ENCODE measurements at places on chromosomes 6 and 20.

DNA sequence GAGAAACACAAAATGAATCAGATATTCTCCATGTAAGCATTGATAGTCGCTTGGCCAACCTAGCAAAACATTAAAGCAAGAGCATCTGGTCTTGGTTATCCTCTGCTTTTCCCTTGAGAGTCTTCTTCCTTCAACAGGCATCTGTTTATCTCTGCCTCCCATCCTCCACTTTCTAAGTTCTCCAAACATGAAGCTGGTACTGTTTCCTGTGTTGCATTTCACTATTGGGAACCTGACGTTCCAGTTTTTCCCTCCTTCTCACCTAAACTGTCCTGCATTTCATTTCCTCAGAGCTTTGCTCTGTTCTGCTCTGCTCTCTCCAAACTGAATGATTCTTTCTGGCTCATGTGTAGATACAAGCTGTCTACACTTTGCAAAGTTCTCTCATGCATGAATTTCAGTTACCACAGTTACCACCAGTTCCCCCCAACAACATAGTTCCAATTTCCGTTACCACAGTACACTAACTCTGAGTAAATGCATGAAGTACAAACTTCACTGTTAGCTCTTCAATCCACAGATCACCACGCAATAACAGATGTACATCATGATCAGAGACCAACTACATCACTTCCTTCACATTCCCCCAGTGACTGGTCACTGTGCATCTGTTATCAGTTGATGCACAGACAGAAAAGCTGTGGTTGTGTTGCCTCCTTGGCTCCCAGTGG, 86.7 kb upstream of the F13A1 start:
- peak; percentile 51 for DNase-seq

GRCh38 chr20:62117362-62117646, 5.0 kb upstream of the LSM14B start:
- no peak for DNase-seq

GRCh38 chr6:105794239-105794638, 291.9 kb upstream of the PRDM1 start:
- DNase-seq = peak; percentile 83

DNA sequence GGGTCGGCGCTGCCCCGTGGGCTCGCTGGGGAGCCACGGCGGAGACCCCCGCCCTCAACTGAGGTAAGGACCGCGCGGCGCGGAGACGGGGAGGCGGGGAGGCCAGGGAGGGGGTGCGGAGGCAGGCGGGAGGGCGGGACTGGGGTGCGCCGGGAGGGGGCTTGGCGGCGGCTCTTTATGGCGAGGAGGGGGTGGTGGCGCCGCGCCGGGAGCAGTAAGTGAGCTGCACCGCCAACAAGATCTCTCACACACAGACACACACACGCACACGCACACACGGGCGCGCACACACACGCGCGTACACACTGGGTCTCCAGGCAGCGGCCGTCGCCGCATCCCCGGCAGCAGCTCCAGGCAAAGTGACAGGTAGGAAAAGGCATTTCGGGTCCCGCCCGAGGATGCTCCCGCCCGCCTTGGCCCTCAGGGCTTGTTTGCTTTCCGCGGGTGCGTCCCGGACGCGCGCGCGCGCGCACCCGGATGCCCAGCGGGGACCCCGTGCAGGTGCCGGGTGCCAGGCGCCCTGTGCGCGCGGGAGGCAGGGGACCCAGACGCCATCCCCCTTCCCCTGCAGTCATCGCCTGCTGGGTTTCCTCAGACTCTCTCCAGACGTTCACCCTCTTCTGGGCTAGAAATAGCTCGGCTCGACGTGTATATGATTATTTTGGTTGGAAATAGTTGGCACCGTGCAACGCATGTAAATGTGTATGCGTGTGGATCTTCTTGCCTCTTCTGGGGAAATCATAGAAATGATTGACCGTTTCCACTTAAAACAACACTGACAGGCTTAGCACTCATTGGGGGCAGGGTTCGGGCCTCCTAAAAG, at the start of gene PLCB4:
Gene PLCB4, plus strand, starts transcription at position 247 of the 823 bp plus-strand sequence. CDS start 238,728 bp downstream, outside the sequence.
- no peak for DNase-seq

- no peak for DNase-seq
These were observed 48.5 kb upstream of the NT5E start for GRCh38 chr6:85401186-85402021.

DNA sequence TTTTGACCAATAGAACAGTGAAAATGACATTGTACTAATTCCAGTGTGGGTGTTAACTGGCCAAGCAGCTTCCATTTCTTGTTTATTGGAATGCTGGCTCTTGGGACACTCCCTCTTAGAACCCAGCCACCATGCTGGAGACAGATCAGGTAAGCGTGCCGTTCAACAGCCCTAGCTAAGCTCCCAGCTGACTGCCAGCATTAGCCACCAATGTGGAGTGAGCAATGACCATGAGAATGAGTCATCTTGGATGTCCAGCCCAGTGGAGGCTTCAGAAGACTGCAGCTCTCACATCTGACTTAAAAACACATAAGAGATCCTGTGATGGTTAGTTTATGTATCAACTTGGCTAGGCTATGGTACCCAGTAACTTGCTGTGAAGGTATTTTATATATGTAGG, 3.0 kb upstream of the LINC00237 start:
- DNase-seq = no peak

DNA sequence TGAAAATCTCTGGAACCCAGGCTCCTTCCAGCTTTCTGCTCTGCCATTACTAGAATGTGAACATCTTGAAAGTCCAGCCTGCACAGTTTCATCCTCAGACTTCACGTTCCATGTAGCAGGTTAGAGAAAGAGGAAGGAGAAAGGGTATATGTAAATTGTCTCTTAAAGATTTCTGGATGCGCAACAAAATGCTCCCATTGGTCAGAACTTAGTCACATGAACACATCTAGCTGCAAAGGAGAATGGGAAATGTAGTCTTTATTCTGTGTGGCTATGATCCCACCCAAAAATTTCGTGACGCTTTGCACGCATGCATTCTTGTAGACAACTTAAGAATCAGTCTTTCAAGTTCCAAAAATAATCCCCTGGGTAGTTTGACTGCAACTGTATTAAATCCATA, 46.4 kb upstream of the CHD6 start:
- no peak for DNase-seq

GRCh38 chr20:62808211-62808865, 3.7 kb downstream of the OGFR start:
- peak; percentile 68 for DNase-seq

DNA sequence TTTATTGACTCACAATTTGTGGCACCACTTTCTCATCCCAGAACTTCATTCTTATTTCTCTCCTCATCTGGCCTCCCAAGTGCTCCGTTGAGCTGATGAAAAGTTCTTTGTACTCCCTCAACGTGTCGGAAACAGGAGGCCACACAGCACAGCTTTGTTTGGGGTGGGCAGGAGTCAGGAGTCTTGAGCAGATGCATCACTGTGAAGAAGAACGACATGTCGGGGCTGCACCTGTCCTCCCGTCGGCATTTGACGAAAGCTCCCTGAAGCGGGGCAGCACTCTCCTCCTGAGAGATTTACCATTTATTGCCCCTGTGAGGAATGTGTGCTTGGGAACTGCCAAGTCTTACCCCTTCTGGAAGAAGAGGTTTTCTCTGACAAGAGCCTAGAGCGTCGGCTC, 28.1 kb downstream of the TAF8 start:
- DNase-seq = no peak

DNA sequence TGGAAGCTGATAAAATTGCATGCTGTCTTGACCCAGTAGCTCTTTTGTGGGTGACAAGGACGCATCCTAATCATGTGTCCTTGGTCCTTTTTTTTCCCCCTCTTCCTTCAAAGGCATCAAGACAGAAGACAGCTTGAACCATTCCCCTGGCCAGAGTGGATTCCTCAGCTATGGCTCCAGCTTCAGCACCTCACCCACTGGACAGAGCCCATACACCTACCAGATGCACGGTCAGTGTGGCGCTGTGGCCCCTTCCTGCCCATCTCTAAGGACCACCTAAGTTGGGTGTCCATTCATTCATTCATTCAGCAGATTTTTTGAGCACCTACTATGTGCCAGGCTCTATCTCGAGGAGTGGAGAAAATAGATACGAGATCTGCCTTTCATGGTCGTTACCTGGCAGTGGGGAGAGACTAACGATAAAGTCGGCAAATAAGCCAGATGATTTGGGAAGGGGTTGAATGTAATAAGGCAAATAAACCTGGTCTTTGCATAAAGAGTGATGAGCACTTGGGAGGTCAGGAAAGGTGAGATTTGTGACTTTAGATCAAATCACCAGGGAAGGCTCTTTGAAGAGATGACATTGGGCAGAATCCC, 121.5 kb downstream of the EYA2 start:
- DNase-seq = no peak

DNA sequence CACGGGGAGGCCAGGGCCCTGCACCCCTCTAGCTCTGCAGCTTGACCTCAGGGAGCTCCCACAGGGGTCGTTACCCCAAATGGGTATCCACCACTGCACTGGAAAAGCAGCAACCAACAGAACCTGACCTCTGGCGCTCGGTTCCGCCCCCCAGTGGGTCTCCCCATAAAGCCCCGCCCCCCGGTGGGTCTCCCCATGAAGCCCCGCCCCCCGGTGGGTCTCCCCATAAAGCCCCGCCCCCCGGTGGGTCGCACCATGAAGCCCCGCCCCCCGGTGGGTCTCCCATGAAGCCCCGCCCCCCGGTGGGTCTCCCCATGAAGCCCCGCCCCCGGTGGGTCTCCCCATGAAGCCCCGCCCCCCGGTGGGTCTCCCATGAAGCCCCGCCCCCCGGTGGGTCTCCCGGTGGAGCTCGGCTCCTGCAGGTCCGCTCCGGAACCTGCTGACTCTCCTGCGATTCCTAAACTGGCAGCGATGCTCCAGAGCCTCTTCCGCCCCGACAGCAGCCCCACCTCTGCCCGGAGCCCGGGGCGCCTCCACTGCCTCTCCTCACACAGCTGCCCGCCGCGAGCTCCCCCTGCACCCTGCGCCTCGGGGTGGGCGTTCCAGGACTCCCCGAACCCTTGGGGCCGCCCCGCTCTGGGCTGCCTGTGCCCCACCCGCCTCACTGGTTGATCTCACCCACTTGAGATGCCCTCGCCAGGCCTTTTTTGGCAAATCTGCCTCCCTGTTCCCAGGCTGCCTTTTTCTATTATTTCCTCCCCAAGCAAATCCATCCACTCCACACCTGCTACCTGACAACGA, 12.1 kb downstream of the SLC2A4RG start:
- DNase-seq = no peak

- no peak for DNase-seq
These were observed 99.3 kb upstream of the VSTM2L start for GRCh38 chr20:37803438-37804307.

- no peak for DNase-seq
These were observed 100.8 kb upstream of the GPR6 start for GRCh38 chr6:109877028-109878004.

All from HL-60 (cell line).